ENCODE measurements at places on chromosomes 6 and 20. TPM values are rescaled to one million over a fixed set of nuclear protein-coding genes. Genes with fewer than 3 reads are reported as not detected.

UFL1 gene
- total RNA-seq, result 22.6 TPM

PPP1R16B gene
- total RNA-seq, result 247 TPM

SLC13A3 gene
- total RNA-seq, result 0.05 TPM

SNAP25 gene
- not detected for total RNA-seq

FOXF2 gene
- total RNA-seq, result not detected

C6orf89 gene
- total RNA-seq, result 27.7 TPM

GNAS-AS1 gene
- total RNA-seq, result not detected

POPDC3 gene
- total RNA-seq, result not detected

TTLL9 gene
- total RNA-seq, result not detected

CGA gene
- not detected for total RNA-seq

MAPK13 gene
- total RNA-seq, result 5.6 TPM

TLDC2 gene
- 0.14 TPM for total RNA-seq

C20orf202 gene
- total RNA-seq, result not detected

PGK2 gene
- total RNA-seq, result not detected

FAM110A gene
- 2.7 TPM for total RNA-seq

RAB44 gene
- not detected for total RNA-seq

NMBR gene
- not detected for total RNA-seq

DEFB112 gene
- not detected for total RNA-seq

PI3 gene
- total RNA-seq, result not detected

RNF144B gene
- total RNA-seq, result 77.1 TPM

TFEB gene
- 5.7 TPM for total RNA-seq

HUS1B gene
- total RNA-seq, result 1.5 TPM

KCNB1 gene
- under 0.01 TPM for total RNA-seq

GABRR1 gene
- not detected for total RNA-seq

All from dermis blood vessel endothelial cell (primary cell).